Femur (tissue), 1 donor: ENCODE measurements at places on chromosomes 6 and 20.

- DNase-seq: no peak
These were observed 13.9 kb downstream of the AFDN start for GRCh38 chr6:167840526-167841179.

DNA sequence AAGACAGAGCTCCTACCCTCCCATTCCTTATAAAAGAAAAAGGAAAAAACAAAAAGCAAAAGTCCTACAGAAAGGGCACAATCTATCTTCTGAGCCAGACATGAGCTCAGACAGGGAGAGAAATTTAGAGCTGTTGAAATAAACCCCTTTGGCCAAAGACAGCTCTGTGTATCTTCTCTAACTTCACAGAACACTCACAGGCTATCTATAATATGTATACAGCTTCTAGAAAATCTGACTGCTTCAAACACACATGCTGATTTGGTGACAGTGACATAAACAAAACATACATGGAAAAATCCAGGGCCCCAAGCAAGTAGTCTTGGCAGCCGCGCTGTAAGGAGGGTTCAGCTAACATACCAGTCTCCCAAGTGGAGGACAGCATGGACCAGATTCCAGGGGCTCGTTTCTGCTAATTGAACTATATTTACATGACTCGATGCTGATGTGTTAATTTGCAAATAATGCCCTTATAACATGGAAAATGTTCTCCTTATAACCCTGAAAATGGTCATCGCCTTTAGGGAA lies 37.0 kb downstream of the MTFR2 start:
- no peak for DNase-seq

DNA sequence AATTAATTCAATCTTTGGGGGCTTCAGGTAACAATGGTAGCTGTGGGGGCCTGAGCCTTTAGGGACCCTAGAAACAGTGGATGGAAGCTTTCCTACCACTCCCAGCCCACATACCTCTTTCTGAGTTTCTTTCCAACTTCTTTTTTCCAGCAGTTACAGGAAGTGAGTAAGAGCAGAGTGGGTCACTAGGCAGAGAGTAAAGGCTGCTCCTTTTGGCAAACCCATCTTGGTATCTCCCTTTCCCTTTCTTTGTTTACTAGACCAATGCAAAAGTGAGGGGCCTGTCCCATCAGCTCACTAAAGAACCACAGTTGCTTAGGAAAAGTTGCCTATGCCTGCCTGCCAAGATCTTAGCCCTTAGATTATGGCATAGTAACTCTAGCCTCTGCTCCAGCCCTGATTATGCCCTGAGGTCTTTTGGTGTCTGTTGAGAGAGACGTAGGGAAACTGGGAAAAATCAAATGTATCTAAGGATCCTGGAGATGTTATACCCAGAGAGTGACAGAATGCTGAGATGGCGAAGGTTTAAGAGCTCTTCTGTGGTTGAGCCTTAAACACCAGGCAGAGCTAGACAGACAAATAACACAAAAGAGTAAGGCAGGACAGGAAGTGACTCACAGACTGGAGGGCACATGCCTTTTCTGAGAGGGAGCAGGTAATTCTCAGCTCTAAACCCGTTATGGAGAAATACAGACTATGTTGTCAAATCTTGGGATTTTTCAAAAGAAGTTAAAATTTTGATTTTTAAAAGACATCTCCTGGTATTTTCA lies 31.3 kb downstream of the TRMT6 start:
- no peak for DNase-seq

- DNase-seq: peak; percentile 30
These were observed 69.8 kb upstream of the TINAG start for GRCh38 chr6:54238396-54238795.

DNA sequence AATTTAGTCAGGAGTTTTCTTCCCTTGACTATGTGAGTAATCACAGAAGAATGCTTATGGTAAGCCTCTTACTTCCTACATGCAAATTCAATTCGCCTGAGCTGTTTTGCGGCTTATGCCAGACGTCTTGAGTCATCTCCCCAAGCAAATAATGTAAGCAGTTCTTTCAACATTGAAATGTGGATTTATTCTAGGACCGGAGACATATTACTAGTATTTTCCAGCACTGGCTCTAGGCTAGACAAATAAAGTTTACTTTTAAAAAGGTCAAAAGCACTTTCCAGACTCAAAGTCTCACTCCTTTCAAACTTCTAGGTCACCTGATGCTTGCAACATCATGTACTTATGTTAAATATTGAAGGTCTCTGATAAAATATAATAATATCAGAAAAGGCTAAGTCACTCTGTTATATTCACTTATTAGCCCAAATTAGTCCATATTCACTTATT lies 38.1 kb upstream of the NOX3 start:
- DNase-seq: peak; percentile 84
